Mesothelial cell of epicardium (in vitro differentiated cells): ENCODE measurements at places on chromosomes 16 and 17.
A peak's percentile ranks its signal among the peaks of the same experiment; 100 is the strongest.

DNA sequence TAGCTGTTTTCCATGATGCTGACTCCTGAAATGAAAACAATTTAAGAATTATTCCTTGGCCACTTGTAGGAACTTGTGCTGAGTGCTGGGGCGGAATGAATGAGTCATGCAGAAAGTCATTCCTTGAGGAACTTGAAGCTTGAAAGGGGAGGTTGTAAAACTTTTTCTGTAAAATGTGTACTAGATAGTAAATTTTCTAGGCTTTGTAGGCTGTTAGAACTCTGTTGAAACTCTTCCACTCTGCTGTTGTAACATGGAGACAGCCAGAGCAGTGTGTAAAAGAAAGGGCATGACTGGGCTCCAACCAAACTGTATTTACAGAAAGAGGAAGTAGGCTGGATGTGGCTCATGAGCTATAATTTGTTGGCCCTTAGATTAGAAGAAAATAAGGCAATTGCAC lies 46.1 kb downstream of the ABCA8 start:
- H3K27ac ChIP-seq = peak overlapping the region; percentile 84
- H3K4me3 ChIP-seq = no peak overlapping the region
- DNase-seq = no peak

DNA sequence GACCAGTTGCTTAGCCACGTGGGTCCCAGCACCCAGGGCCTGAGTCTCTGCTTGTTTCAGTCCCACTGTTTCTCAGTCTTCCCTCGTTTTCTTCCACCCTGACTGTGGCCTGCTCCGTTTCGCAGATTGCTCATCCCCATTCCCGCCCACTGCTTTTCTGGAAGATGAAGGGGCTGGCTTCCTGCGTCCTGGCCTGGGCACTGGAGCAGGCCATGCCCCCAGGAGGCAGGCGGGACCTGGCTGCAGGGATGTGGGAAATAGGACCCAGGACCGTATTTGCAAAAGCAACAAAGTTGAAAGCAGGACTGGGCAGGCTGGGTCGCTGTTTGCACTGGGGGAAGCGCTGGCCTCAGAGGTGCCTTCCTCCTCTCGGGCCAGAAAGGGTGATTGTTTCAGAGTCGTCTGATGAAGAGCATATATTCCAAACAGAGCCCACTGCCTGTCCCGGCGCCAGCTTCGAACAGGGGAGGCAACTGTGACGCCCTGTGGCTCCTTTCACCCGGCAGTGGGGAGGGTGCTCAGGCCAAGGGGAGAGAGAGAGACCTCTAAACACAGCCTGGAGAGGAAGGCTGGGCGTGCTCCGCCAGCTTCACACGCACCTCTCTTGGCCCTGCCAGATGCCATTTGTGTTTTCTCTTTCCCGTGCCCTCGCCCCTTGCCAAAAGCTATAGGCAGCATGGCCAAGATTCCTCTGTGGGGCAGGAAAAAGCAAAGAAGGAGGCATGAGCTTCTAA lies 108.6 kb downstream of the CMIP start:
- no peak for DNase-seq
- H3K4me3 ChIP-seq = no peak overlapping the region
- peaks cover 17% of the 10 kb centered on the region for H3K4me1 ChIP-seq
- peaks cover 1% of the 10 kb centered on the region for H3K36me3 ChIP-seq
- H3K27me3 ChIP-seq = no peaks in the 10 kb centered on the region
- peak overlapping the region; percentile 51 for H3K27ac ChIP-seq

- H3K4me3 ChIP-seq = no peak overlapping the region
- no peak for DNase-seq
- peaks cover 10% of the 10 kb centered on the region for H3K27me3 ChIP-seq
- no peaks in the 10 kb centered on the region for H3K36me3 ChIP-seq
- H3K27ac ChIP-seq = no peak overlapping the region
- no peaks in the 10 kb centered on the region for H3K4me1 ChIP-seq
These were observed 533.7 kb downstream of the HAPSTR1 start for GRCh38 chr16:9625122-9625521.

DNA sequence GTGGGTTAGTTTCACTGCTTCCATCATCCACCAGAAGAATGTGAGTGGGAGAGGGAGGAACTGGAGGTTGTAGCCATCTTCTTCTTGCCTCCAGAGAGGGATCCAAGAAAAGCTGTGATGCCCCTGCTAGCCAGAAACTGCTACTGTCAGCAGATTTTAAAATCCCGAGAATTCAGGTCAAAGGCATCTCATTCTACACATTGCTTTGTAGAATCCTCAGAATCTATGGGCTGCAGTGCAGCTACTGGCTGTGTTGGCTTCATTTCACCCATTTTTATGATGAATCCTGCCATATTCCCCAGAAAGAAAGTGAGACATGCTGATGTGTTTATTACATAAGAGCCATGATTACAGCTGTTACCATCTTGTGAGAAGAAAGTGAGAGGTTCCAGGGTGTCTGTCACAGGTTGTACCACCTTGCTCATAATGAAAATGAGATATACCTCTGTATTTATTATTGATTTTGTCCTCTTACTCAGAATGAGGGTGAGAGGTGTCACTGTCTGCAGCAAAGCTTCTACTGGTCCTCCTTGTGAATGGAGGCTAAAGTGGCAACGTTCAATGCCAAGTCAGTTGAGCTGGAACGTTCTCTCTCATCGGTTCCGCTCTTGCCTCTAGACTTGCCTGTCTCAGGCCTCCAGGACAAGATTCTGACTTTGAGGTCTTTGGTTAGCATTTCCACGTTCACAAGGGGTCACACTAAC lies 50.1 kb upstream of the MYH10 start:
- H3K27ac ChIP-seq = peak overlapping the region; percentile 80
- H3K4me3 ChIP-seq = no peak overlapping the region

GRCh38 chr17:8985054-8985701 lies 19.7 kb upstream of the PIK3R5 start:
- no peaks in the 10 kb centered on the region for H3K36me3 ChIP-seq
- peaks cover 4% of the 10 kb centered on the region for H3K27me3 ChIP-seq
- H3K4me3 ChIP-seq = no peak overlapping the region
- H3K27ac ChIP-seq = no peak overlapping the region
- H3K4me1 ChIP-seq = peaks cover 3% of the 10 kb centered on the region
- no peak for DNase-seq

GRCh38 chr17:30249460-30249859 lies 14.0 kb upstream of the SLC6A4 start:
- peaks cover 35% of the 10 kb centered on the region for H3K36me3 ChIP-seq
- H3K4me1 ChIP-seq = peaks cover 11% of the 10 kb centered on the region
- H3K27me3 ChIP-seq = no peaks in the 10 kb centered on the region
- H3K27ac ChIP-seq = no peak overlapping the region

DNA sequence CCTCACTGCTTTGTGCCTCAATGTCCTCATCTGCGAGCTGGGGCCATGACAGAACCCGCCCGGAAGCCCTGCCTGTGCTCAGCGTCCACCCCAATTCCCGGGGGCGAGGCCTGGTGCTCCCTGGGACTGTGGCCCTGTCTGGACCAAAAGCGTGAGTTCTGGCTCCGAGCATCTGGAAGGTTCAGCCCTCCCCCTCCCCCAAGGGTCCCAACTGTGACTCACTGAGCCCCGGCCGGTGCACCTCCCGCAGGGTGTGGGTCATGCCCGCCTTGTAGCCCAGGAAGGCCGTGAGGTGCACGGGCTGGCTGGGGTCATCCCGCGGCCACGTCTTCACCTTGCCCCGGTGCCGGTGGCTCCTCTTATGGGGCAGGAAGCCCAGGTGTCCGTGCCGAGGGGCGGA lies 755 bp downstream of the RPL3L start:
- no peak overlapping the region for H3K27ac ChIP-seq
- no peaks in the 10 kb centered on the region for H3K36me3 ChIP-seq
- H3K4me3 ChIP-seq = no peak overlapping the region
- no peaks in the 10 kb centered on the region for H3K27me3 ChIP-seq
- H3K4me1 ChIP-seq = no peaks in the 10 kb centered on the region
- DNase-seq = no peak

- H3K27me3 ChIP-seq = peaks cover 17% of the 10 kb centered on the region
- DNase-seq = no peak
- no peak overlapping the region for H3K27ac ChIP-seq
- no peaks in the 10 kb centered on the region for H3K4me1 ChIP-seq
- H3K36me3 ChIP-seq = peaks cover 6% of the 10 kb centered on the region
- H3K4me3 ChIP-seq = no peak overlapping the region
These were observed 5.0 kb upstream of the DNASE1L2 start for GRCh38 chr16:2231016-2231931.

- peaks cover 7% of the 10 kb centered on the region for H3K4me1 ChIP-seq
- H3K27ac ChIP-seq = no peak within 1 kb of the TSS
- DNase-seq = no peak
These were observed at the start of gene GPR179 for GRCh38 chr17:38343608-38344419. Gene GPR179 (minus strand): TSS chr17:38343956. CDS start chr17:38343789, 167 bp downstream.

DNA sequence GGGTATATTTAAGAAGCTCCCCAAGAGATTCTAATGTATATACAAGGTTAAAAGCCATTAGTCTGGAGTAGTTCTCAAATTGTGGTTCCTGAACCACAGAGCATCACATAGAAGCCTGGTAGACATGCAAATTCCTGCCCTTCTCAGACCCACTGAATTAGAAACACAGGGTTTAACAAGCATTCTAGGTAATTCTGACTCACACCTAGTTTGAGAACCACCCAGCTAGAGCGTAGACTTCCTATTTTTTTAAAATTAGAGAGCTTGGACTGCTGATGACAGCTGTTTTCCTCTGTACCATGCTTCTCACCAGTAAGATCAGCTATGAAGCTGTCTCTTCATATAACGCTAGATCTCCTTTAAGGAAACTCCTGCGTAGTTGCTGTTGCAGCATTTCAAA lies 50.6 kb downstream of the HS3ST3B1 start:
- DNase-seq = no peak
- H3K27me3 ChIP-seq = peaks cover 3% of the 10 kb centered on the region
- peaks cover 6% of the 10 kb centered on the region for H3K4me1 ChIP-seq
- no peak overlapping the region for H3K4me3 ChIP-seq
- H3K27ac ChIP-seq = no peak overlapping the region

DNA sequence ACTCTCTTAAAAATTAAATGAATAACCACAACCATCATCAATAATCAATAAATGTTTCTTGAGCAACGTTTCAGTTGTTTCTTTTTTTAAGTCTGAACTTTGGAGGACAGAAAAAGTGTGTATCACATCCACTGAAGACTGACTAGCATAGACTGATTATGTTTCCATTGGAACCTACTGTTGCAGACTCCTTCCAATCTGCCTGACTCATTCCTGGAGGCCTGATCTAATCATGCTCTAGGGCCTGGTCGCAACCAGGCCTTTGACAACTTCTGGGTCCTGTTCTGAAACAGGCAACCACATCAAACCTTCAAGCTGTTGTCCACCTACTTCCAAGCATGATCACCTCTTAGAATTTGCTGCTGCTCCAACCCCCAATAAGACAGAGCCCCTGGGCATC lies 109.2 kb upstream of the NUDT7 start:
- H3K4me1 ChIP-seq = peaks cover 24% of the 10 kb centered on the region
- no peak overlapping the region for H3K27ac ChIP-seq
- no peaks in the 10 kb centered on the region for H3K27me3 ChIP-seq

DNA sequence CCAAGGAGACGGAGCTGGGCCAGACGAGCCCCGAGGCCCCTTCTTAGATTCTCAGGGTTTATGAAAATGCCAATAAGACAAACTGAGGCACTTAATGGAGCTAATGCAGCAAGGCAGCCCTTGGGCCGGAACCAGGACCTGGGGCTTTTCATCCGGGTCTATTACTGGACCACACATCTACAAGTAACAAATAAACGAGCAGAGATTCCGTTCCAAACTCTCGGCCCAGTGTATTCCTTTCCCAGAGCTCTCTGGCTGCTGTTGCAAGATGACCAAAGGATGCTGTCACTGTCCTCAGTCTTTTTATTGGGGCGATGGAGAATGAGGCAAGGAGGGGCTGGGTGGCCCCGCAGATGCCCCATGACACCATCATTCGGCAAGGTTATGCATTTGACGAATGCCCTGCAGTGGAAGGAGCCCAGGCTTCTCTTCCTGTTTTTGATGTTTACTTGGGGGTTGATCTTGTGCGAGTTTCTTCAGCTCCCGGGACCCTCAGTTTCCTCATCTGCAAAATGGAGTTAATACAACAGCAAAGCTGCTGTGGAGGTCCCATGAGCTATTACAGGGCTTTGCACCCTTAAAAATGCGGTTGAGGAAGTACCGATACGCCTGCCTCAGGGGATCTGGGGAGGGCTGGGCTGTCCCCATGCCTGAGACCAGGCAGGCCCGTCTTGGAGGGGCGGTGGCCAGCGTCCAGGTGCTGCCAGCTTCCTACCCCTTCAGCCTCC lies 1.1 kb upstream of the NTN1 start:
- H3K4me3 ChIP-seq = peak overlapping the region; percentile 58
- no peaks in the 10 kb centered on the region for H3K36me3 ChIP-seq
- H3K4me1 ChIP-seq = peaks cover 4% of the 10 kb centered on the region
- no peak overlapping the region for H3K27ac ChIP-seq
- H3K27me3 ChIP-seq = peaks cover 60% of the 10 kb centered on the region

DNA sequence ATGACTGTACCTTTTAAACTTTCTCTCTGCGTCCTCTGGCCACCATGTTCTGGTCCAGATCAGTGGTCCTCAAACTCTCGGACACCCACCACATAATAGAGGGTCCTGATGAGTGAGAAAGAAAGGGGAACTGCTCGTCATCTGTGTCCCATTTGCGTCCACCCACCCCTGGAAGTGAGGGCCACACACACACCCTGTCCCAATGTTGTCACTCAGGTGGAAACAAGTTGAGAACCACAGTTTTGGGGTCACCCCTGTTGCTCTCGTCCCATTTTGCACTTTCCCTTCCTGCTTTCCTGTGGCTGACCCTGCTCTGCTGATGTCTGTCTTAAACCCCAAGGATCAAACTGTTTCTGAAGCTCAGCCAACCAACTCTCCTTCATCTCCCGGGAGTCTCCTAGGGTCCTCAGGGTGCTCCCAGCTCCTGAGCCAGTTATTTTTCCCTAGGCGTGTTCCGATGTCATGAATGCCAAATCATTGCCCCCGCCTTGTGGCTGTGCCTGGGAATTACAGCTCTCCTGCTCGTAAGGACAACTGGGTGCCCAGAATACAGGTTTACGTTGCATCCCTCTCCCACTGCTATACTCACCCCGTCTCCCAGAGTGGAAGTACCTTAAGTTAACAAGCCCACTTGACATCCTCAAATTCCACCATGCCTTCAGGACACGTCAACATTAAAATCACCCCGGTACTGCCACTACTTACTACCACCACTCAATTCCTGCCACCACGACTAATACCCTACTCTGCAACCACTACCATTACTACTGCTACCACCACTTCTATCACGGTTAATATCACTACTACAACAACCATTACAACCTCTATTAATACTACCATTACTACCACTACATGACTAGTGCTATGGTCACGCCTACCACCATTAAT lies 26.0 kb upstream of the HNF1B start:
- no peak for DNase-seq
- H3K36me3 ChIP-seq = no peaks in the 10 kb centered on the region
- no peak overlapping the region for H3K27ac ChIP-seq
- H3K4me1 ChIP-seq = no peaks in the 10 kb centered on the region

- peaks cover 39% of the 10 kb centered on the region for H3K4me1 ChIP-seq
- no peaks in the 10 kb centered on the region for H3K27me3 ChIP-seq
- H3K36me3 ChIP-seq = peaks cover 4% of the 10 kb centered on the region
- H3K4me3 ChIP-seq = no peak overlapping the region
- no peak for DNase-seq
- peak overlapping the region; percentile 25 for H3K27ac ChIP-seq
These were observed 50.4 kb downstream of the KATNIP start for GRCh38 chr16:27600381-27600780.

- no peaks in the 10 kb centered on the region for H3K36me3 ChIP-seq
- no peaks in the 10 kb centered on the region for H3K4me1 ChIP-seq
- no peak overlapping the region for H3K27ac ChIP-seq
- no peak overlapping the region for H3K4me3 ChIP-seq
These were observed 42.3 kb upstream of the HNF1B start for GRCh38 chr17:37787055-37787757.

- peaks cover 9% of the 10 kb centered on the region for H3K36me3 ChIP-seq
- no peak overlapping the region for H3K4me3 ChIP-seq
- no peaks in the 10 kb centered on the region for H3K27me3 ChIP-seq
- H3K27ac ChIP-seq = peak overlapping the region; percentile 55
- no peak for DNase-seq
- peaks cover 10% of the 10 kb centered on the region for H3K4me1 ChIP-seq
These were observed 85.9 kb downstream of the SPAG9 start for GRCh38 chr17:51034800-51035199.
